ENCODE measurements at places on chromosomes 7 and 10. TPM values are rescaled to one million over a fixed set of nuclear protein-coding genes. Genes with fewer than 3 reads are reported as not detected.

DNA sequence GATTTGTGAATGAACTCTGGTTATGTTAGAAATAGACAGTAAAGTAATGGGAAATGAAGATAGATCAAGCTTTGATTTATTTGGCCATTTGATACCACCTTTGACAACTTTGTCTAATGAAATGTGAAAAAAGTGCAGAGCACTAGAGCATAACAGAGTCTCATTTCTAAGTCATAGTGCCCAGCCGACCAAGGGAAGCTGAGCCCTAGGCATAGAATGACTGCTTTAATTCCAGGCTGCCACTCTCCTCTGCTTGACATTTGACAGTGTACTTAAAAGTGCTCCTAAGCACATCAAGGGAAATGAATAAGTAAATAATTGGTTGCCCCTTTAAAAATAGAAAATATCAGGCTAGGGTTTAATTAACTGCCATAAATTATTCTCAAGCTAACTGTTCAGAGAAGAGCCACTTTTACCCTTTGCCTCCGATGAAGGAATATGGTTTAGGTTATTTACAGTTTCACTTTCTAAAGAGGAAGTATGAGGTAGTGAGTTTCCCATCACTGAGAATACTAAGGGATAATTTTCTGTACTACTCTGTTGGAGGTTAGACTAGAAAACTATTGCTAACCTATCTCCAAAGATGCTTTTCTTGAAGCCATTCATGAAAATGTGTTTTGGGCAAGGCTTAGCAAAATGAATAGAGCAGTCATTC, 591.6 kb downstream of the REEP3 start:
- DNase-seq, result no peak

DNA sequence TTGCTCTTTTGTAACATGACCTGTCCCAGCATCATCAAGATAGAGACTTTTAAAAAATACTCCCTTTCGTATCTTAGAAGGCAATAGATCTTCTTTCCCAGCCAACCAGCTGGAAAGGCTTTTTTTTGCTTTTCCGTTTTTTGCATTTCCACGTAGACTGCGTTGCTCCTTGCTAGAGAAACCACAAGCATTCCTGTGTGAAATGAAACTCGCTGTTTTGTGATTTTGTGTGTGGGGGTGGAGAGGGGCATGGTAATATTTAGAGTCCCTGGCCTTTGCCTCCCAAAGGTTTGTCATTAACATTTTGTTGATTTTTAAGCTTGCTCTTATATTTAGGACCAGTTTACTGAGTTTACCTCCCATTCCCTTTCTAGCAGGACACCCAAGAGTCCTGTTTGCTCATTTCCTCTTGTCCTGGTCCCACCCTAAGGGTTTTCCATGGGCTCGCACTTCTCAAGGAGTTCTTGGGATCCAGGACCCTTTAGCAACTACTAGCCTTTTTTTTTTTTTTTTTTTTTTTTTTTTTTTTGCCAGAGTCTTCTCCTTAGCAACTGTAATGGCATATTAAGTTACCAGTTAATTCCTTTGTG, 243.6 kb downstream of the BICC1 start:
- DNase-seq, result no peak

DNA sequence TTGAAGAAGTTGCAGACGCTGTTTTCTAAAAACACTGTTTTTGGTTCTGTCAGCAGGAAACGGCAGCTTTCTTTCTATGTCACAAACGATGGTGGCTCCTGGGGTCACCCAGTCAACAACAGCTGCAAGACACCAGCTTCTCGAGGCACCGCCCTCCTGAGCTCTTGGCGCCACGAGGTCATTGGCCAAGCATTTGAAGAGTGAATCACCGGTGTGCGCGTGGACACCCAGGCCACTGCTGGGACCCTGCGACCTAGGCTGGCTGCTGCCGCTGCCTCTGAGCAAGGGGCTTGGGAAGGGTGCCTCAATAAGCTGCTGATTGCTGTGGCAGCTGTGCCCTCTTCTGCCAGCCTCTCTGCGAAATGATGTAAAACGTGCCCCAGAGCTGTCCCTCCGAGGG, 22.5 kb upstream of the VIPR2 start:
- DNase-seq, result peak; percentile 54

GRCh38 chr10:132146271-132146671, 40.5 kb upstream of the DPYSL4 start:
- peak; percentile 63 for DNase-seq

GRCh38 chr10:131779661-131780394, 121.0 kb upstream of the PPP2R2D start:
- DNase-seq, result no peak

Gene LRRTM3
- not detected for total RNA-seq
